B cell (primary cell): ENCODE measurements at places on chromosomes 4 and X. TPM values are rescaled to one million over a fixed set of nuclear protein-coding genes. Genes with fewer than 3 reads are reported as not detected.

The MAGEB1 gene
- not detected in 2 replicates for total RNA-seq

The SAGE1 gene
- total RNA-seq = not detected in 2 replicates

GRCh38 chr4:189385579-189385978 is 555.1 kb upstream of the FRG1 start:
- H3K27me3 ChIP-seq = no peaks in the 10 kb centered on the region
- no peaks in the 10 kb centered on the region for H3K36me3 ChIP-seq
- no peak overlapping the region for H3K27ac ChIP-seq
- DNase-seq = no peak
- no peaks in the 10 kb centered on the region for H3K4me1 ChIP-seq

DNA sequence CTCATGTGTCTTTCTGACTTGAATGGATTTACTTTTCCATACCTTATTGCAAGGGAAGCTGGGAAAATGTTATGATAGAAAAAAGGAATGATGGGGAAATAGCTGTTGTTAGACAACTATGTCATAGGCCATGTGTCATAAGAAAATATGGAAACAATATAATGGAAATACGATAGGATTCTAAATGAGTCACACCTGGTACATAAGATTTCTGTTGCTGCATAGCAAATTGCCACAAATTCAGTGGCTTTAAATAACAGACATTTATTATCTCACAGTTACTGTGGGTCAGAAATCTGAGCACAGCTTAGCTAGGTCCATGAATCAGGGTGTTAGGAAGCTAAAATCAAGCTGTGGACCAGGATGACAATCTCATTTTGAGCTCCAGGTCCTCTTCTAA is 44.6 kb upstream of the ANKRD50 start:
- no peaks in the 10 kb centered on the region for H3K4me1 ChIP-seq
- H3K27me3 ChIP-seq = no peaks in the 10 kb centered on the region
- no peak overlapping the region for H3K4me3 ChIP-seq
- H3K36me3 ChIP-seq = no peaks in the 10 kb centered on the region
- no peak for DNase-seq
- no peak overlapping the region for H3K27ac ChIP-seq

DNA sequence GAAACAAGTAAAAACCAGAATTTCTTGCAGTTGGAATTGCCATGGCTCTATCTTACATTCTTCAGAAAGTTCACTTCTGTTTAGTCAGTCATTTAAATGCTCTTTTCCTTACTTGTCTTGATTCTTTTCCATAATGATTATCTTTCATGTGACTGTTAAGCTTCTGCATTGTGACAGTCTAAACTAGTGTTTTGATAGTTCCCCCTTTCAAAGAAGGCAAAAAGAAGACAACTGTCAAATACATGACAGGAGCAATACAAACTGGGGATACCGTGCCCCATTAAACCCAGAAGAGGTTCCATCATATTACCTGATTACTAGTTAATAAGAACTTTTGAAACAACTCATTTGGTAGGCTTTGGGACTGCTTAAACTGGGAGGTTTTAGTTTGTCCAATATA is 476.2 kb downstream of the PCDH19 start:
- H3K36me3 ChIP-seq = no peaks in the 10 kb centered on the region
- H3K4me3 ChIP-seq = no peak overlapping the region
- no peaks in the 10 kb centered on the region for H3K27me3 ChIP-seq
- DNase-seq = no peak
- H3K27ac ChIP-seq = no peak overlapping the region

GRCh38 chrX:47244676-47245075 is 11.9 kb downstream of the USP11 start:
- no peaks in the 10 kb centered on the region for H3K27me3 ChIP-seq
- H3K4me3 ChIP-seq = no peak overlapping the region
- no peak overlapping the region for H3K27ac ChIP-seq
- H3K36me3 ChIP-seq = peaks cover 38% of the 10 kb centered on the region
- H3K4me1 ChIP-seq = no peaks in the 10 kb centered on the region

GRCh38 chrX:129540068-129540653 is at the start of gene OCRL:
Gene OCRL, plus strand, starts transcription at chrX:129540259. Its CDS starts 181 bp downstream, at chrX:129540440.
- peak; percentile 69 for DNase-seq
- peaks cover 5% of the 10 kb centered on the region for H3K4me1 ChIP-seq
- no peaks in the 10 kb centered on the region for H3K36me3 ChIP-seq
- no peaks in the 10 kb centered on the region for H3K27me3 ChIP-seq

GRCh38 chr4:184345573-184345922 is 127.9 kb upstream of the ENPP6 start:
- H3K4me1 ChIP-seq = peaks cover 85% of the 10 kb centered on the region
- H3K27ac ChIP-seq = peak overlapping the region; percentile 58
- no peaks in the 10 kb centered on the region for H3K27me3 ChIP-seq
- no peak for DNase-seq

The NDST4 gene
- total RNA-seq = not detected in 2 replicates

GRCh38 chrX:148659481-148659880 is 159.1 kb downstream of the AFF2 start:
- DNase-seq = no peak
- H3K27me3 ChIP-seq = no peaks in the 10 kb centered on the region
- H3K27ac ChIP-seq = no peak overlapping the region
- H3K36me3 ChIP-seq = no peaks in the 10 kb centered on the region

GRCh38 chrX:131830400-131831184 is 192.5 kb upstream of the STK26 start:
- peak overlapping the region; percentile 13 for H3K4me3 ChIP-seq
- no peaks in the 10 kb centered on the region for H3K36me3 ChIP-seq
- no peaks in the 10 kb centered on the region for H3K27me3 ChIP-seq
- H3K4me1 ChIP-seq = peaks cover 26% of the 10 kb centered on the region
- H3K27ac ChIP-seq = peak overlapping the region; percentile 57

DNA sequence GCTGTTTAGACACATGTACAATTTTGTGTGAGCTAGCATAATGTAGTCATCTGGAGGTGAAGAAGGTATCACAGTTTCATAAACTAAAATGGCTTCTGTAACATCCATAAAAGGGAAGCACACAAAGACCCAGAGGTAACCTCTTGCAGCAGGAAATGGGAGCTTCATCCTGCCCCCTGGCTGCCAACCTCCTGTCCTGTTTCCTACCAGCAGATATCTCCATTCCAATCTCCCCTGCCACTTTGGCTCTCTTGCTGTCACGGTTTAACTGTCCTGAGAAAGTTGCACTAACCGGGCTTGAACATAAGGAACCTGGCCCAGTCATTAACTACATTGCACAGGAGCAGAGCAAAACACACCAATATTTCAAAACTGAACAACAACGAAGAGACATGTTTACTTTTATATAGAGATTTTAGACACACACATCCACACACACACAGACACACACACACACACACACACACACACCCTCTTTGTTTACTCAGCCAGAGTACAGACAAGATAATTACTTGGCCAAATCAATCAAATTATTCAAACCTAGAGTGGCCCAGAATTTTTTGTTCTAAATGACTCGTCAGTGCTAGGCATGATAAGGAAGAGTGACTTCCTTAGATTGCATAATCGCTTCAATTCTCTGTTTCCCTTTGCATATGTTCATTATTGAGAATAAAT is 24.2 kb downstream of the MID2 start:
- H3K36me3 ChIP-seq = no peaks in the 10 kb centered on the region
- no peaks in the 10 kb centered on the region for H3K4me1 ChIP-seq
- H3K27ac ChIP-seq = no peak overlapping the region

DNA sequence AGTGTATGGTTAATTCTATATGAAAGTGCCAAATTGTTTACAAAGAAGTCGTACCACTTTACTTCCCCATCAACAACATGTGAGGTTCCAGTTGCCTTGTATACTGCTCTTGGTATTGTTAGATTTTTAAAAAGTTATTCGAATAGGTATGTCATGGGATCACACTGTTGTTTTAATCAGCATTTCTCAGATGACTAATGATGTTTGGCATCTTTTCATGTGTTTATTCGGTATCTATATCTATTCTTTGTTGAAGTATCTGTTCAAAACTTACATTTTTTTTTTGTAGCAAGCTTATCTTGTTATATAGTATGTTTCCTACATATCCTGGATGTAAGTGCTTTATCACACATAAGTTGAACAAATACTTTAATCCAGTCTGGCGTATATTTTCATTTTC is 99.4 kb upstream of the MAB21L2 start:
- no peak overlapping the region for H3K27ac ChIP-seq
- DNase-seq = no peak

DNA sequence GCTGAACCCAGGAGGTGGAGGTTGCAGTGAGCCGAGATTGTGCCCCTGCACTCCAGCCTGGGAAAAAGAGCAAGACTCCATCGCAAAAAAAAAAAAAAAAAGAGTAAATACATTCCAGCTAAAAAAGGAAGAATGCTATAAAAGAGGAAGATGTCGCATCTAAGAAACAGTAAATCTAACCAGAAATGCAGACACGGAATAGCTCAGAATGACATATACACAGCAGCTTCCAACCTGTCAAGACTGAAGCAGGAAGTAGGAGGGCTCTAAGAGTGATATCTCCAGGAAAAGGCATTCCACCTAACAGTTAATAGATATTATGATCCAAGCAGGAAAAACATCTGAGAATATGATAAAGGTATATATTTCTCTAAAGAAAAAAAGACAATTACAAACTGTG is 16.0 kb downstream of the CLOCK start:
- H3K4me3 ChIP-seq = no peak overlapping the region
- H3K27me3 ChIP-seq = no peaks in the 10 kb centered on the region
- H3K36me3 ChIP-seq = no peaks in the 10 kb centered on the region
- DNase-seq = no peak
- no peaks in the 10 kb centered on the region for H3K4me1 ChIP-seq

GRCh38 chr4:96305030-96305429 is 465.1 kb downstream of the PDHA2 start:
- H3K27me3 ChIP-seq = no peaks in the 10 kb centered on the region
- no peaks in the 10 kb centered on the region for H3K36me3 ChIP-seq
- H3K4me3 ChIP-seq = no peak overlapping the region
- H3K4me1 ChIP-seq = no peaks in the 10 kb centered on the region
- DNase-seq = no peak
- no peak overlapping the region for H3K27ac ChIP-seq

- H3K36me3 ChIP-seq = no peaks in the 10 kb centered on the region
- H3K4me1 ChIP-seq = peaks cover 32% of the 10 kb centered on the region
- no peaks in the 10 kb centered on the region for H3K27me3 ChIP-seq
- peak overlapping the region; percentile 4 for H3K4me3 ChIP-seq
Measured at GRCh38 chr4:54058171-54058570, 6.2 kb downstream of the CHIC2 start.
